LoVo (cell line): ENCODE measurements at places on chromosomes 16 and 17.
A peak's percentile ranks its signal among the peaks of the same experiment; 100 is the strongest.

- DNase-seq, result no peak
Measured at GRCh38 chr17:39170109-39170508, 4.1 kb upstream of the ARL5C start.

DNA sequence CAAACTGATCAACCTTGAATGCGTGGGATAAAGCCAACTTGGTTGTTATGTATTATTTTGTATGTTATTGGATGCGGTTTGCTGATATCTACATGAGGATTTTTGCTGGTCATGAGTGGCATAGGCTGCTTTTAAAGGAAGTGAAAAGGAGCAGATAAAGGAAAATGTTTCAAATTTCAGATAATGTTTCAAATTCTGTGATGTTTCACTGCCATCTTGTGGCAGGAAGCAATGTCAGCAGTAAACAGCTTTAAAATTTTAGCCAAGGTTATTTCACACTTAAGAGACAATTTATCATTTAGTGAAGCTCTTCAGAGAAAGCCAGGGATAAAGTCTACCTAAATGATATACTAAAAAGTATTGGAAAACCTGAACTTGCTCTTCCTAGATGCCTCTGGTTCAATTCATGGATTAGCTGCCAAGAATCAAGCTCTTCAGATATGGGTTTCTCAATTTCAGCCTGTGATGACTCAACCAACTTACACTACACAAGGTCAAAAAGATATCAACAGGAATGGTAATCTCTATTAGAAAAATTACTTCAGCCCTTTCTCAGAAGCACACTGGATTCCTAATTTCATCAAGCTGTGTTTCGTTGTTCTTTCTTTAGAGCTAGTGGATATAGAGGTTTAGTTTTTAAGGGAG is 136.0 kb upstream of the C17orf78 start:
- DNase-seq, result no peak

DNA sequence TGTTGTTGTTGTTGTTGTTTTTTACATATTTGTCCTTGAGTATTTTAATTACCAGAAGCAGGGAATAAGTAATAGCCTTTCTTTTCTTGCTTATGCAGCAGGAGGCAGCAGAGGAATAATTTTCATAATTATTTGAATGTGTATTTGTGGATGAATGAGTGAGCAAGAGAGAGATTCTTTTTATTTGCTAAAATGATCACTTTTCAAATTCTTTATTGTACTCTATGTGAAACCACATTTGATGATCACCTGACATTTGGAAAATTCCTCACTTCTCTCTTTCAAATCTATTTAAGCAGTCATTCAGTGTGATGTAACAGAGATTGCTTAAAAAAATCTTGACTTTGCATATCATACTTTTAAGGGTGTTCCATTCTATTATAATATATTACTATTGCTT is 223.6 kb downstream of the BCAS3 start:
- no peak for DNase-seq

GRCh38 chr16:19375561-19376158 is 42.0 kb upstream of the TMC5 start:
- DNase-seq, result peak; percentile 64

DNA sequence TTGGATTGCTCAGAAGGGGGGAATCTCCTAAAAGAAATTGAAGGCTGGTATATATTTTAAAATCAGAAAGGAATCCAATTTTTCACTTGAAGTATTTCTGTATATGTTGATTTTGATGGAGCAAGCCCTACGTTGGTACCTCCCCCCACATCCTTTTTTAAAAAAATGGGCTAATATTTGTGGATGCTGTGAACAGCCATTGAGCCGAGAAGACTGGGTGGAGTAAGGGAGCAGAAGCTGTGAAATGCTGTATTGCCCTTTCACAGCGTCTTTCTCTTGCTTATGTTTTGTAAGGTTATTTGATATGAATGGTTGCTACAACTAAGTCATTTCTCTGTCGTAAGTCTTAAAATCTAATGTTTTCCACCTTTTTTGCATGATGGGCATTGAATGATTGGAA is 2.3 kb downstream of the PAFAH1B1 start:
- no peak for DNase-seq

DNA sequence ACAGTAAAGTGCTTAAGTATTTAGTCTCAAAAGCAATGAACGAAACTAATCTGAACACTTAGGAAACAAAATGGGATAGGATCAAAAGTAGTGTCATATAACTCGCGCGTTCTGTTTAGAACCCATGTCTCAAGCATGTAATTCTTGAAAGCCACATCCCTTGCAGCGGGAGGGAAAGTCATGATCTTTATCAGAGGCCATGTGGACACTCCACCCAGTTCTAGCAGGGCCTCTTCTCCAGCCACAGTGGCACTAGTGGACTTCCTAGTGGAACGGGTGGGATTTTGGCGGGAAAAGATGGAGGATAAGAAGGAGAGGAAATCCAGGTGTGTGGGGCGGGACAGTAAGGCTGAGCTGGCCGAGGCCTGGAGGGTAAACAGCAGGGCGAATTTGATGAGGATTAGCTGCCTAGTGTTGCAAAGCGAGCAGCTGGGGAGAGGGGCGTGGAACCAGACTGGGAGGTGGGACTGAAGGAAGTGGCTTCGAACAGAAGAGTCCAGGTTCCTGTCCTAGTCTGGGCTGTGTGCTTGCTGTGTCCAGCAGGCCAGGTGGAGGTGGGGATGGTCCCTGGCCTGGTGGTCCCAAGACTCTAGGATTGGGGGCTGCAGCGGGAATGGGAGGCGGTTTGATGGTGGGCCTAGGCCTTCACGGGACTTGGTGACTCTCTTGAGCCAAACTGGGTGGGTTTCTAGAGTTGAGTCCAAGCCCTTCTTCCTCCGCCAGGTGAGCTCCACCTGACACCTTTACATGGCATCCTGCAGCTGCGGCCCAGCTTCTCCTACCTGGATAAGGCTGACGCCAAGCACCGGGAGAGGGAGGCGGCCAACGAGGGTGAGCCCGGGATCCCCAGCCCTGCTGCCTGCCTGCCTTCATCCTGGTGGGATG is 15.9 kb downstream of the POLR3E start:
- DNase-seq, result no peak

- no peak for DNase-seq
Measured at GRCh38 chr16:49951574-49952195, 73.3 kb upstream of the CNEP1R1 start.
